Glutamatergic neuron (in vitro differentiated cells): ENCODE measurements at places on chromosomes 7 and 10. TPM values are rescaled to one million over a fixed set of nuclear protein-coding genes. Genes with fewer than 3 reads are reported as not detected.

- DNase-seq = no peak
These were observed 1.2 kb downstream of the PTEN start for GRCh38 chr10:87864496-87865059.

DNA sequence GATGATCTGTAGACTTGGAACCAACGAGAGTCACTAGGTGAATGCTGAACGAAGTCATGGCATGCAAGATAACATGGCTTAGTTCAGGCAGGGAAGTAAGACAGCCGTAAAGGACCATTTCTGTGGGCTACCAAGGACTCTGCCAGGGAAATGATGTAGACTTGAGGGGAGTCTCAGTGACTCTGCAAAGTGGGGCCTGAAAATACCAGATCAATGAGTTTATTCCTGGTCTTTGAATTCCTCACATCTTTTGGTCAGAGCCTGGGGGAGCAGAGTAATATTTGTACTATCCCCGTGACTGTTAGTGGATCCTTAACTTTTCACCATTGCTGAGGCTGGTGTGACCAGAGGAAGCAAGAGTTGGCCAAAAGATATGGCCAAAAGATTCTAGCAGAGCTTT is 60.7 kb upstream of the INHBA start:
- DNase-seq = no peak

- DNase-seq = no peak
These were observed 1.5 kb downstream of the RET start for GRCh38 chr10:43078175-43078985.

GRCh38 chr7:27842094-27842692 is 102.2 kb downstream of the TAX1BP1 start:
- DNase-seq = no peak

WDR86 gene
- total RNA-seq = 70.5 TPM

DNA sequence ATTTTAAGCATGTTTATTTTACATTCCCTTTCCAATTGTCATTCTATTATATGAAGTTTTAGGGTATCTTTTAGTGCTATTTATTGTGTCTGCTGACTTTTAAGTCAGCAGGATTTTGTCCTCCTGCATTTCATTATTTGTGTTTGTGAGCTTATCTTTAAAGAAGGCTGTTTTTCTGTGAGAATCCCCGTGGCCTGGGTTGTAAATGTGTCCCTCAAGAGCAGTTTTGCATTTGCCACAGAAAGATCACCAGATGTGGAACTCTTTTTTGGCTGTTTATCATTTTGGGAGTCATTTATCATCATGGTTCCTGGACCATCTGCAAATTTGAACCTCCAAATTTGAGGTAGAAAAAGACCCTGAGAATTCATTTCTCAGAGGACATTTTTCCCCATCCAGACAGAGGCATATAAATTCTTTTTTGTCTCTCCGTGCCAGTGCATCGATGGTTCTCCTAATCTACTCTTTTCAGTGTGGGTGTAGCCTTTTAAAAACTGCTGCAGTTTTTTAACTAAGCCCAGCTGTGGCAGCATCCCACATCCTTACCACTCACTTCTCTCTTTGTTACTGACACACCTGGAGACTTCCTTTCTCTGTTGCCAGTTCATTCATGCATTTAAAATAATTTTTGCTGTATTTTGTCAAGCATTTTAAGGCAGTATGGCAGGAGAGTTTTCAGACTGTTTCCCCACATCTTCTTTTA is 20.1 kb upstream of the MTURN start:
- DNase-seq = no peak

DNA sequence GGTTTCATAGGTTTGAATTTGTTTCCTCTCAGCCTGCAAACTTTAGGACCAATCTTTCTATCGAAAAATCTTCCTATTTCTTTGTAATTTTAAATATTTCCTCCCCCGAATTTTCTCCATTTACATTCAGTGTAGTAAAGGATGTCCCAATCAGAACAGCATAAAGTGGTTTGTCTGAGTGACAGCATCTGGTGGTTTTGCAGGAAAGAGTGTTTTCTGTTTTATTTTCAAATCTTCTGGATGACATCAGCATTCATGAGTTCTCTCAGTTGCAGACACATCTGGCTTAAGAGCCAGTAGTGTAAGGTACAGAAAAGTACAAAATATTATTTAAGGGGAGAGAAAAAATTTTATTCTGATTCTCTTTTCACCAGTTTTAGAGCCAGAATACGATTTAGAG is 634.8 kb downstream of the PHTF2 start:
- DNase-seq = no peak

PTTG1IP2 gene
- total RNA-seq = not detected

- DNase-seq = no peak
These were observed 24.9 kb downstream of the ZNRF2 start for GRCh38 chr7:30309302-30309701.

- no peak for DNase-seq
These were observed 387.2 kb downstream of the TCERG1L start for GRCh38 chr10:130924138-130924819.

SEC61G gene
- 103 TPM for total RNA-seq

DNA sequence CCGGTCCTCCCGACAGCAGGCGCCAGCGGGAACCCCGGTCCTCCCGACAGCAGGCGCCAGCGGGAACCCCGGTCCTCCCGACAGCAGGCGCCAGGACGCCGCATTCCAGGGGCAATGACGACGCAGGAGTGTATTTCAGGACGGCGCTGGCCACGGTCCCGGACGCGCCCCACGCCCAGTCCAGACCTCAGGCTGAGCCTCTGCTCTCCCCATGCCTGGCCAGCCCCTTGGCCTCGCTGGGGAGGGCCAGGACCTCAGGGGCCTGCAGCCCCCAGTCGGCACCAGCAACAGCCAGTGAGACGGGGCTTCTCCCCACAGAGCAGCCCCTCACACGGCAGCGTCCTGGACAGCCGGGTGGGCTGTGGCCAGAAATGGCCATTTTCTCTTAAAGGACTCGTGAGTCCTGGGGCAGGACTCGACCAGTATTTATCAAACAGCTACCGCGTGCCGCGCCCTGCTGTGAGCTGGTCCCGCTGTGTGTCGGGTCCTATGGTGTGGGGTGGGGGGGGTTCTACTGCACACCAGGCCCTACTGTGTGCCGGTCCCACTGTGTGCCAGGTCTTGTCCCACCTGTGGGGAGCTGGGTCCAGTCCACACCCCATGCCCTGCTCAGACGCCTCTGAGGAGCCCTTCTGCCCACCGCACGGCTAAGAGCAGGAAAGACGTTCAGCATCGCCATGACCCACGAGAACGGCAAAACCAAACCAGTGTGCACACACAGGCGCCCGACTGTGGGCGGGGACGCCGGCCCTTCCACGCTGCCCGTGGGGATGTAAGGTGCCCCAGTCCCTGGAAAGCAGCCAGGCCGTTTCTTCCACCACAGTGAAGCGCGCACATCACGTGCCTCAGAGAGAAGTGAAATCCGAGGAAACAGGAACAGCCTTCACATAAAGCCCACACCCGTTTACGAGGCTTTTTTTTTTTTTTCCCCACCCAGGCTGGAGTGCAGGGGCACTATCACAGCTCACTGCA is 33.3 kb downstream of the GET4 start:
- DNase-seq = no peak
